ENCODE measurements at places on chromosomes 1 and 21. TPM values are rescaled to one million over a fixed set of nuclear protein-coding genes. Genes with fewer than 3 reads are reported as not detected.
A peak's percentile ranks its signal among the peaks of the same experiment; 100 is the strongest.

GRCh38 chr1:85087659-85088407 is 39.5 kb upstream of the MCOLN3 start:
- DNase-seq = no peak

DNA sequence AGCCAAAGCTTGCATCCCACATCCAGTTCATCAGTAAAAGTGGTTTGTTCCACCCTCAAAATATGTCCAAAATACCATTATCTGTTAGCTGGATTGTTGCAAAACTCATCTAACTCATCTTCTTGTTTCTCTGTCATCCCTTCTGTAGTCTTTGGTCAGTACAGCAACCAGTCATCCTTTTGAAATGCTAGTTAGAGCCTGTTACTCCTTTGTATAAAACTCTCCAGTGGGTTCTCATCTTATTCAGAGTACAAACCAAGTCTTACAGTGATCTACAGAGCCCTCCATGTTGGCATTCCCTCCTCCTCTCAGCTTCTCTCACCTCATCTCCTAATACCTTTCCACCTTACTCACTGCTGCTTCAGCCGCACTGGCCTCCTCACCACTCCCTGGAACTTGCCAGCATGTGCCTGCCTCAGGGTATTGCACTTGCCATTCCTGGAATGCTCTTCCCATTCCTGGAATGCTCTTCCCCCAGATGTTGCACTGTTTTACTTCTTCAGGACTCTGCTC is 70.6 kb downstream of the LAMC1 start:
- DNase-seq = no peak

DNA sequence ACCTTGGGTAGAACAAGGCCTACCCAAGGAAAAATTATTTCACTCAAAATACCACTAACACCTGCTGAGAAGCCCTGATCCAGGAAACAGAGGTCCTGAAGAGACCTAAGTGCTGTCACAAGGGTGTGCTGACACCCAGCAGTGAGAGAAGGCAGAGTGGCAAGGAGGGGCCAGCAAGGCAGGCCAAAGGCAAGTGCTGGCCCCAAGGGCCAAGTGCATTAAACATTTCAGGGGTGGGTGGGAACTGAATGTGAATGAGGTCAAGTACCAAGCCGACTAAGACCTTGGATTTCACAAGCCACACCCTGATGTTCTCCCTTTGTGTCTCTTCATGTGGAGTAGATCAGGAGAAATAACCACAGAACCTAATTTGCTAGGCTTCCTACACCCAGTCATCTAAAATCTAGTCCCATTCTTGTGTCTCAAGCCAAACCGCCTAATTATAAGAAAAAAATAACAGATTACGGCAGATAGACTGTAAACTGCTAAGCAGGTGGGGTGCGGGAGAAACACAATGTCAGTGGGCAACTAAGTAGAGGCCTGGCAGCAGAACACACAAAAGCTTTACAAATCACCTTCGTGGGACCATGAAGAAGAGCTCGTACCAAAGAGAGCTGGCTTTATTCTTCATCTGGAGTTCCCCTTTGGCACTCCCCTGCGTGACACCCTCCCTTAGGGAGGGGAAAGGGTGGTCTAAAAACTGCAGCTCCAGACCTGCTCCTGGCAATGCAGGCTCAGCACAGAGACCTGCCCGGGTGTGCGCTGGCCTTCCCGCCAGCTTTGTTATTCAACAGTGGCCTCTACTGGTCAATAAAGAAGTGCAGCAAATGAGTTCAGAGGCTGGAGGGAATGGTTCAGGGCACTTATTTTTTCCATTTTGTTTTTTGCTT is 8.7 kb downstream of the UBE2G2 start:
- DNase-seq = peak; percentile 59

DNA sequence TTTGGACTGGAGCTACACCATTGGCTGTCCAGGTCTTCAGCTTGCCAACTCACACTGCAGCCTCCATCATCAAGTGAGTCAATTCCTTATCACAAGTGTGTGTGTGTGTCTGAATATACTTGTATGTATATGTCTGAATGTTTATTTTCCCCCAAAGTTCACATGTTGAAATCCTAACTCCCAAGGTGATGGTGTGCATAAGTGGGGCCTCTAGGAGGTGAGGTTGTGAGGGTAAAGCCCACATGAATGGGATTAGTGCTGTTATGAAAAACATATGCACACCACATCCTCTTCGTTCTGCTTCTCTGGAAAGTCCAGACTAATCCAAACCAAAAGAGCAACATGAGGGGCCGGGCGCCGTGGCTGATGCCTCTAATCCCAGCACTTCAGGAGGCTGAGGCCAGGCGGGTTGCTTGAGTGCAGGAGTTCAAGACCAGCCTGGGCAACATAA is 48.7 kb upstream of the LBR start:
- DNase-seq = no peak

DNA sequence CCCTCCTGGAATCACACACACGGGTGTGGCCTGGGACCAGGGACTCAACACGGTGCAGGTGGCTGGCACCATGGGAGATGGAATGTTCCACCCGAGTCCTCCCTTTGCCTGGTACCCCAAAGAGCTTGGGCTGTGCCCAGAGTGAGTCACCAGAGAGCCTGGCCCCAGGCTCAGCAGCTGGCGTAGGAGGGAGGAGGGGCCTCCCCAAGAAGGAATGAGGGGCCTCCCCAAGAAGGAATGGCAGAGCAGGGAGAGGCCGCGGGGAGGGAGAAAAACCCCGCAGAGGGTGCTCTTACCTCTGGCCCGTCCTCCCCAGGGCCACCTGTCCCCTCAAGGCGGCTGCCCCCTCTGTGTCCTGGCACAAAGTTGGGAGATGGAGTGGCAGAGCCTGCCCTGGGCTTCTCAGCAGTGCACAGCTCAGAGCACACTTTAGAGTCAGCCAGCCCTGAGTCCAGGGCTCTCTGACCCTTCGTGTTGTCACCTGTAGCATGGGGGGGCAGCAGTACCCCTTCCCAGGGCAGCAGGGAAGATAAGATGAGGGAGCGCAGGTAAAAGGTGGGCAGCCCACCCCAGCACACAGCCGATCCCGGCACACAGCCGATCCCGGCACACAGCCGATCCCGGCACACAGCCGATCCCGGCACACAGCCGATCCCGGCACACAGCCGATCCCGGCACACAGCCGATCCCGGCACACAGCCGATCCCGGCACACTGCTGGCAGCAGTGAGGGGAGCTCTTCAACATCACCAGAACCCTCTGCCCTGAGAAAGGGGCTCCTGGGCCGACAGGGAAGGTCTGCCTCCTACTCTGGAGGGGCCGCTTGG is 20.2 kb upstream of the KCNAB2 start:
- DNase-seq = peak; percentile 31

PERM1 gene
- total RNA-seq = 0.03 TPM

ENTREP3 gene
- total RNA-seq = 12.6 TPM

CLIC4 gene
- total RNA-seq = 22.6 TPM

- DNase-seq = no peak
Measured at GRCh38 chr1:233033361-233033760, 83.0 kb downstream of the NTPCR start.

GRCh38 chr1:2194319-2194897 is at the start of gene FAAP20:
Gene FAAP20 (minus strand): TSS chr1:2194772. CDS start chr1:2194749, 23 bp downstream.
- peak; percentile 60 for DNase-seq

GRCh38 chr1:240074422-240074821 is 17.3 kb upstream of the FMN2 start:
- no peak for DNase-seq

GRCh38 chr1:65939636-65940035 is 146.9 kb downstream of the PDE4B start:
- no peak for DNase-seq

- no peak for DNase-seq
Measured at GRCh38 chr1:200072636-200073285, 45.3 kb downstream of the NR5A2 start.

DNA sequence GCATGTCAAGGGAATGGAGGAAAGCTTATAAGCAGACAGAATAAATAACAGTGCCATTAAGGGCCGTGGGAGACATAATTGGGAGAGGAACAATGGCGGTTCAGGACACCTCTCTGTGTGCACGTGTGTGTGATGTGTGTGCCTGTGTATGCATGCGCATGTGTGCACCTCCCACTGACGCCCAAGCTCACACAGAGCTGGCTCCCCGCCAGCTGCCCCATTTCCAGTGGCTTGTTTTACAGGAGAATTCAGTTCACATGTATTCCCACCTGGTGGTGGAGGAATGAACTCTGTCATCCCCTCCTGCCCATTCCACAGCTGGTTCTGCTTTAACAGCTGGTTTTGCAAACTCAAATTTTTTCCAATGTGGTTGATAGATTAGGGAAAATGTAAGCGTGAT is 262.2 kb downstream of the AJAP1 start:
- DNase-seq = no peak

CFAP141 gene
- total RNA-seq = not detected

DNA sequence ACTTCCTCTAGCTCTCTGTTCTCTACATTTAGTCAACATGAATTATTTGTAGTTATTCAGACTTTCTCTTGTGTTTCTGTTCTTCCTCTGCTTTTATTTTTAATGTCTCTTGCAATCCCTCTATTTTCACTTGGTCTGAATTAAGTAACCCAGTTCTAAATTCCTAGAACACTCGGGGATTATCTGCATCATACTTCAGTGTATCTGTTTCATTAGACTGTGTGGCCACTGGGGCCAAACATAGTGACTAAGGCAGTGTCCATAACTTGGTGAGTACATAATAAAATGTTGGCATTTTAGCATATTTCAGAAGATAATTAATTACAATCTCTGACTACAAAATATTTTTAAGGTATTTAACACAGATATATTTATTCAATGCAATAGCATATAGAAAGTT is 1087.2 kb upstream of the B3GALT2 start:
- no peak for DNase-seq

GRCh38 chr1:203216274-203217138 is 13.0 kb downstream of the CHIT1 start:
- peak; percentile 77 for DNase-seq

- DNase-seq = no peak
Measured at GRCh38 chr1:116453906-116454305, 80.9 kb downstream of the ATP1A1 start.

Data from HT-29 (cell line).